Midbrain (tissue), 1 donor: ENCODE measurements at places on chromosomes 6 and 20.

DNA sequence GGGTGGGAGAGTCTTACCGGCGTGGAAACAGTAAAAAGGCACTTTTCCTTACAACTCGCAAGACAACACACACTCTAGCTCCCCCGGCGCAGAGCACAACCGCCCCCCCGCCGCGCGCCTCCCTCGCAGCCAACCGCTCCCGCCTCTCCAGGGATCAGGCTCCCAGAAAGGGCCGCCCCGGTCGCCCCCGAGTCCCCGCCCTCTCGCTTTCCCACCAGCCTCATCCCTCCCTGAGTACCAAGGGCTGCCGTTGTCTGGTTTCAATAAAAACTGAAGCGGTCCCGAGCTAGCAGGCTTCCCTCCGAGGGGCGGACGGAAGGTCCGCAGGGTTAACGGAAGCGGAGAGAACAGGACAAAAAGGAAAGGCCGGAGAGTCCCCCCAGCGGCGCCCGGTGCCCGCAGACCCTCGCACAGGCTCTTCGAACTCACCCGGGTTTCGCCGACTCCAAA lies 804 bp downstream of the ELOVL5 start:
- DNase-seq: peak; percentile 71

- no peak for DNase-seq
Observed at GRCh38 chr20:49140834-49141233, 47.3 kb downstream of the STAU1 start.

DNA sequence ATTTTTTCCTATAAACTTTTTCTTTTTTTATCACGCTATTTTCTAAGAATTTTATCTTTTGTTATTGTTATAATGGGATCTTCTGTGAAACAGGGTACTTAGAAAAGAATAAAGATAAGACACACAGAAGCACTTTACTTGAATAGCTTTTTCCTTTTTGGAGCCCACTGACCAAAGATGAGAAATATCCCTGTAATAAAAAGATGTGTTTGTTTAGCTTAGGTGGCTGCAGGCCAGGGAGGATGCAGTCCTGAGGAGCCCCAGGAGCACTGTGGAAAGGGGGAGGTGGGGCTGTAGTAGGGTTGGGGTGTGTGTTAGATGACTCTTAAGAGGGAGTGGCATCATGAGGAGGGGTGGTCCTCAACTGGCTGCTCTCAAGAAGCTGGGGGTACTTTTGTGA lies 128.6 kb downstream of the ARID1B start:
- DNase-seq: no peak

DNA sequence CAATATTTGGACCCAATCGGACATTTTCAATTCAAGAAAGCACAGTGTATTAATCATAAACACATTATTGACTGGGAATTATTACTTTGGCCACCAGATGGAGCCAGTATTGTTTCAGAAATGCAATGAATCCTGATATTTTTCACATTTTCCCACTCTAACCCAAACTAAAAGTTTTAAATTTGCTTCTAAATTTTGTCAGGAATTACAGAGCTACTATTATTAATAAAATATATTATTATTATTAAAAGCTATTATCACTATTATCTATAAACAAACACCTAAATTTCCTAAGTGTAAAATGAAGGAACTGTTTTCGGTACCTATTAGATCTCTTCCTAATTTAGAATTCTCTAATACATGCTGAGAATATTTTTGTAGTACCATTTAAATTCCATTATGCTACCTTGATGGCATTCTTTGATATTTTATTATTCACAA lies 245.3 kb downstream of the OGFRL1 start:
- peak; percentile 15 for DNase-seq

DNA sequence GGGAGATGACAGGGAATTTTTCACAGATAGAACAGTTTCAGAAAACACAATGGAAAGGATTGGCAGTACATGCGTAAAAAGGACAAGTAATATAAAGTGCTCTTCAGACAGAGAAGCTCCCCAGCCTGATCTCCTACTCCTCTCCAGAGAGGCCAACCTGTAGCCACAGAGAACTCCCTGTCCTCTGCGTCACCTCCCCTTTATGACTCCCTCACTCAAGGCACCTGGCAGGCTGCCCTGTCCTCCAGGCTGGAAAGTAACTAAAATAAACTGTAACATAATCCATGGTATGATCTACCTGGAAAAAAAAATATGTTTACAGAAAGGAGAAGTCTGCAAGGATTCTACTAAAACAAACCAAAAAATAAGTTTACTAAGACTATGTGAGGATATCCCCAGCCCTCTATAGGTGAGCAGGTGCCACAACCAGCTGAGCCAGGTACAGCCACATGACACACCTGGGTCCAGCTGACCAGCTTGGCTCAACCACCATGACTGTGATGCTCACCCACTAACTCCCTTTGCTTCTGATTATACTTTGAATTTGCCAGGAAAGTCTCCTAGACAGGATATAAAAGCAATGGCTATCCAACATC lies 29.2 kb downstream of the MBOAT1 start:
- DNase-seq: no peak

GRCh38 chr20:427849-428657 lies 20.0 kb downstream of the RBCK1 start:
- no peak for DNase-seq

DNA sequence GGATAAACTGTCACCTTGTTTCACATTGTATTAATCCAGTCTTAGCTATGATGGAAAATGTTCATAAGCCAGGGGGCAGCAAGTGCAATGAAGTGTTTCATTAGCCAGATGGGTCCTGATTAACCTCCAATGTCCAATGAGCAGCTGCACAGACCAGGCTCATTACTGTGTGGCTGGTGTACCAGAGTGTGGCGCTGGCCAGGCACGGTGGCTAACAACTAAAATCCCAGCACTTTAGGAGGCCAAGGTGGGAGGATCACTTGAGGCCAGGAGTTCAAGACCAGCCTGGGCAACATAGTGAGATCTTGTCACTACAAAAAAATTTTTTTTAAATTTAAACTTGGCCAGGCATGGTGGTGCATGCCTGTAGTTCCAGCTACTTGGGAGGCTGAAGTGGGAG lies 201.7 kb upstream of the FOXQ1 start:
- DNase-seq: no peak

DNA sequence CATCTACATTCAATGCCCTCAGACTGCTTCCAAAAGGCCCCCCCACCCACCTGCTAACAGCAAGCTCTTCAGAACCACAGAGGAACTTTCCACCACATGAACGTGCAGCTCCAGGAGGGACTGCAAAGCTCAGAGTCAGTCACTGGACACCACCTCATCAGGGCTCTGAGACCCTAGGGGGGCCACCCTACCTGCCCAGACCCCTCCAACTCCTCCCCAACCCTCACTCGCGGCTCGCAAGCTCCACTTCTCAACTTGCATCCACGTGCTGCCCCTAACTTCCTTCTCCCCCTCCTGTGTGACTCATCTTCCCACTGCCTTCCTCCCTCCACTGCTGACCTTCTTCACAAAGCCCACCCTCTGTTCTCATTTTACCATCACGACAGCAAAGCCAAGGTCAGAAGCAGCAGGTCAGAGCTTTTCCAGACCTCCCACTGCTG lies 6.5 kb downstream of the MBOAT1 start:
- DNase-seq: no peak

- DNase-seq: no peak
Observed at GRCh38 chr6:168741305-168741704, 300.3 kb downstream of the SMOC2 start.

DNA sequence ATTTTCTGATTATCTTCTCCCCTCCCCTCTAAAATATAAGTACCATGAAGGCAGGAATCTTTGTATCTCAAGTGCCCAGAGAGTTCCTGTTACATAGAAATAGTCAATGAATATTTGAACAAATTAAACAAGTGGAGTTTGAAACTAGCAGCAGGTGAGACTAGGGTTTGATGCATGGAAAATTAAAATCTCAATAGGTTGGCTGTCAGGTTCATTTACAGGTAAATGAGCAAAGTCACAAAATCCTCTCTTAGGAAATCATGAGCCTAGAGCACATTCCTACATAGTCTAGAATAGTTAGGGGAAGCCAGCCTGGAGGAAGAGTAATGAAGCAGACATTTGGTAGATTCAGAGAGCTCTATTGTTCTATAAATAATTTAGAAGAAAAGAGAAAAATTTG lies 140.4 kb downstream of the HS3ST5 start:
- DNase-seq: no peak

DNA sequence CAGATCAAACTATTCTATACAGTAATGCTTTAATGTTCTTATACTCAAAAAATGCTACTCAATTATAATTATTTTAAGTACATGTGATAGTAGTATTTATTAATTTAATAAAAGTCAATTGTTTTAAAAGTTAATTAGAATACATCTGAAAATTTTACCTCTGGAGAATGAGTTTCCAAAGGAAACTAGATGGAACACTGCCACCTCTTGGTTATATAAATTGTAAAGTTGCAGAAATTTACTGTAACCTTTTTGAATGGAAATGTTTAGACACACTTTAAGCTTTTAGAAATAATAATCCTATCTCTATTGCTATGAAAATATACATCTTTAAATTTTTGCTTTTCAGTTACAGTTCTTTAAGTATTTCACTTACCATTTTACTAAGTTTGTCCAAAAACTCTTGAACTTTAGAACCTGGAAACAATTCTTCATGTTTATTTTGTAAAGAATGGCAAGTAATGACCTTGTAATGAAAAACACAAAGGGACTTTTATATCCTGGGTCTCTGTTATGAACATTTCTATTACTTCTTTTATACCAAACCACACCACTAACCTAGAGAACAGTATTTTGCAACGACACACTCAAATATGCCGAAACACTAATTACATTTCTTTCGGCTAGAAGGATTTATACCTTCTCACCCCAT lies 10.9 kb upstream of the BMP5 start:
- no peak for DNase-seq

DNA sequence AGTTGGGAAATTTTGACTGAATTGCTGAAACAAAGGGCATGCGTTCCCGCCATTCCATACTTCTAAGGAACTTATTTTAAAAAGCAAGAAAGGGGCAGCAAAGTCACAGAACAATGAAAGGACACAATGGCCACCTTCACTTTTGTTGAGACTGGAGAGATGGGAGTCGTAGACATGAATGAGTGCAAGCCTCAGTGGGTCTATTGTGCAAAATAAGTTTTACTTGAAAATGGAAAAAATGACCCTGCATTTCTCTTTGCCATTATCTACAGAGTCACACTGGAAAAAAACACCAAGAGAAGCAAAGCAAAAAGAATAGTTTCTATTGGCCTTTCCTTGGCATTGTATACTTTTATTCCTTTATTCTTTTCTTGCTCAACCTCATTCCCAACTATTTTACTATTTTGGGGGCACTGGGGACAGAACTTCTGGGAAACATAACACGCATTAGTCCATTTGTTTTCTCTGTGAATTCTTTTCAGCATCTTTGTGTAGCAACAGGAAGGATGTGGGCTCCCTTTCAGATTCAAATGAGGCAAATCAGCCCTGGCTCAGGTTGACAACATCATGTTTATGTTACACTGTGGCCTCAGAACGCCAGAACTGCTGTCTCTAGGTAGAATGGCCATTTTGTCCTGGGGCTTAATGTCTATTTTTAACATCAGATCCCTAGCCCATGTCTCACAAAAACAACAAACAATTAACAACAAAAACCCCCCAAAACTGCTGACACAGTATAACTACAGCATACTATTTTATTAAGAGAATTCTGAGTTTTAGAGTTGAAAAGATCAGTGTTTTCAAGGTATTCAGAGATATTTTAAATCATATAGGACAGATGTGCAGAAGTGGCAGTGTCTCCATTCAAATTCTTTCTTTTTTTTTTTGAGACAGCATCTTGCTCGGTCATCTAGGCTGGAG lies 122.2 kb downstream of the FYN start:
- peak; percentile 26 for DNase-seq

- no peak for DNase-seq
Observed at GRCh38 chr6:27873021-27873940, 38.9 kb downstream of the OR2B2 start.

DNA sequence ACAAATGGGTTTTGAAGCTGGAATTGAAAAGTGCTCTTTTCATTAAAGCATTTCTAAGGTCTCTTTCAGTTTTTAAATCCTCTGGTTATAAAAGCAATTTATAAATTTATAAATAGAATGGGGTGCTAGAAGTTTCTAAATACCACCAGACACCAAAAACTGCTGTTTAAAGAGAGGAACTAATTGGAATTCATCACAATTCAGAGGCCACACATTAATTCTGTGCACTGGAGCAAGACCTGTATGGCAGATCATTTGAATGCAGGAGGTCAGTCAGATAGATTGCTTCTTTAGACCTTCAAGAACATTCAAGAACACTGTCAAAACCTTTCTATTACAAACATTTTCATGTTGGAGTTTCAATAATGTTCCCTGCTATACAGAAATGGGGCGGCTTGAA lies 55.1 kb downstream of the ALDH8A1 start:
- no peak for DNase-seq

DNA sequence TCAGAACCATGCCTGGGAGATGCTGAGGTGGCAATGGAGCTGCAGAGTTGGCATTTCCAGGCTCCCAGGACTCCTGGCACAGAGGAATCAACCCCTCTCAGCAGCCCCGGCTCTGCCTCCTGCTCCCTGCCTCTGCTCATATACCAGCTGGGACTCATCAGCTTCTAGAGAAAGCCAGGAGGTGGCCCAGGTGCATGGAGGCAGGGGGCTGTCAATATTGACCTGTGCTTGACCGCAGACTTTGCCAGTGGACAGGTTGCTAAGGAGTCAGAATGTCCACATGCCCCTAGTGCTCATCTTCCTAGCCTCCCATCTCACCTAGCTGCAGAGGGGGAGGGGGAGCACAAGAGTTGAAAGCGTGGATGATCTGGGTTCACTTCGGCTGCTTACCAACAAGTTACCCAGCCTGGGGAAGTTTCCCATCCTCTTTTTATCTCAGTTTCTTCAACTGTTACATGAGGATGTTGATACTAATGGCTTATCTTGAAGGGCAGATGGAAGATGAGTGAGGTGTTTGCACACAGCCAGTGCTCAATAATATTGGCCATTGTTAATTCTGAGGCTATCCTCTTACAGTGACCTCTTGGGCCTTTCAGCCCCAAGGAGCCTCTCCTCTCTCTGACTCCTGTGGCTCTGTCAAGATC lies 9.2 kb upstream of the SCRT2 start:
- no peak for DNase-seq

- DNase-seq: no peak
Observed at GRCh38 chr20:62436692-62437091, 9.4 kb upstream of the RBBP8NL start.

GRCh38 chr6:80725156-80725930 lies 618.9 kb downstream of the BCKDHB start:
- DNase-seq: no peak

- DNase-seq: no peak
Observed at GRCh38 chr6:78688668-78689067, 178.7 kb upstream of the IRAK1BP1 start.

DNA sequence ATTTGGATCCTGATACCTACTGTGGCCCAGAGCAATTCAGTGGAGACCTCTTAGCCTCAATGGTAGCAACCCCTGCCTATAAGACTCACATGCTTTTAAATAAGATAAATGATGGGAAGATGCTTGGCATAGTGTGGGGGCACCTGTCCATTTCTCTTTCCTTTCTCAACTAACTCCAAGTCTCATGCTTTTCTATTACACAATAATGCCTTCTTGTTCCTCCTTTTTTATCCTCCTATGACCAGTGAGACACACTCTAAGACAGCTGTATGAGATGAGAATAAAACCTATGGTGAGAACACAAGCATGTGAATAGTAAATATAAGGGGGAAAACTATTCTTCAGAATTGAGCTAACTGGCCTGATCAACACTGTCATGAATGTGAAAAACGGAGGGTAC lies 147.0 kb upstream of the STXBP5 start:
- DNase-seq: no peak
